ENCODE measurements at places on chromosomes 3 and 15. TPM values are rescaled to one million over a fixed set of nuclear protein-coding genes. Genes with fewer than 3 reads are reported as not detected.

Gene CCDC39
- 0.38 TPM for total RNA-seq

Gene SCN5A
- total RNA-seq = 0.06 TPM

Gene SLC9A9
- total RNA-seq = 30.4 TPM

Gene NUP210
- total RNA-seq = 4.0 TPM

Gene CPLX3
- total RNA-seq = not detected

Gene PRSS50
- total RNA-seq = 0.32 TPM

Gene SLC22A13
- 0.95 TPM for total RNA-seq

Gene GHSR
- not detected for total RNA-seq

Gene IL5RA
- 0.36 TPM for total RNA-seq

Gene MOBP
- not detected for total RNA-seq

Gene LRRC15
- 0.12 TPM for total RNA-seq

Gene WDR48
- total RNA-seq = 16.7 TPM

Gene PLSCR5
- not detected for total RNA-seq

Gene XCR1
- 0.12 TPM for total RNA-seq

Gene SLC2A2
- not detected for total RNA-seq

Gene GOLGA6A
- total RNA-seq = not detected

Gene TRPM1
- total RNA-seq = 1.8 TPM

Gene AKAP13
- total RNA-seq = 162 TPM

Gene MIX23
- total RNA-seq = 15.9 TPM

Gene CCR9
- total RNA-seq = not detected

Gene NOP10
- total RNA-seq = 137 TPM

Gene ACSBG1
- not detected for total RNA-seq

Gene NR1I2
- not detected for total RNA-seq

Gene DPPA2
- total RNA-seq = not detected

Gene IQCF5
- total RNA-seq = not detected

Gene EIF4E3
- total RNA-seq = 29.0 TPM

Gene NLGN1
- 8.0 TPM for total RNA-seq

Gene AHSG
- total RNA-seq = not detected

Gene SI
- not detected for total RNA-seq

Gene IFRD2
- total RNA-seq = 67.6 TPM

Gene C2CD4A
- total RNA-seq = 0.09 TPM
